ENCODE measurements at places on chromosomes 6 and 20.

DNA sequence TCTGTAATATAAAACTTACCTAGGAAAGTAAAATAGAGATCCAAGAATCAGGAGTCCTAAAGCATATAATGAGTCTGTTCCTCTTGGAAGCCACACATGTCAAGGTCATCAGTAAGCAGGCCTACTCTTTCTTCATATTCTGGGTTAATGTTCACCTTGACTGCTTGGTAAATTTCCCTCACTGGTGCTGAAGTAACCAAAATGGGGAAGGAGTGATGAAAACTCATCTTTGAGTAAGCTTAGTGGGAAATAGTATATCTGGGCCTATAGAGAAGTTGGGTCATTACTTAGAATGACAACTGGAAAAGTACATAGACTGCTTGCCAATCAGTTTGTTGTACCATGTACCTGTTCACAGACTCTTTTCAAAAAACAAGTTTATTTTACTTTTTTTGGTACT lies 6.6 kb downstream of the TSPYL4 start:
- DNase-seq = no peak

DNA sequence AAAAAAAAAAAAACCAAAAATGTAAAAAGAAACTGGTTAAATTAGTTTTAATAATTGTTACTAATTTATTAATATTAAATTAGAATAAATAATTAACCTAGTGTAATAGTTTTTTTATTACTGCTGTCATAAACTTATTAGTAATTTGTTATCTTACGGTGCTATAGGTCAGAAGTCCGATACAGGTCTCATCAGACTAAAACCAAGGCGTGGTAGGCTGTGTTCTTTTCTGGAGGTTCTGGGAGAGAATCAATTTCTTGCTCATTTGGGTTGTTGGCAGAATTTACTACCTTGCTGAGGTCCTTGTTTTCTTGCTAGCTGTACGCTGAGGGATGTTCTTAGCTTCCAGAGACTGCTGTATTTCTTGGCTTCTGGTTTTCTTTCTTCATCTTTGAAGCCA lies 85.9 kb upstream of the RNF24 start:
- no peak for DNase-seq

- no peak for DNase-seq
These were observed 154.9 kb upstream of the FERMT1 start for GRCh38 chr20:6277661-6278240.

DNA sequence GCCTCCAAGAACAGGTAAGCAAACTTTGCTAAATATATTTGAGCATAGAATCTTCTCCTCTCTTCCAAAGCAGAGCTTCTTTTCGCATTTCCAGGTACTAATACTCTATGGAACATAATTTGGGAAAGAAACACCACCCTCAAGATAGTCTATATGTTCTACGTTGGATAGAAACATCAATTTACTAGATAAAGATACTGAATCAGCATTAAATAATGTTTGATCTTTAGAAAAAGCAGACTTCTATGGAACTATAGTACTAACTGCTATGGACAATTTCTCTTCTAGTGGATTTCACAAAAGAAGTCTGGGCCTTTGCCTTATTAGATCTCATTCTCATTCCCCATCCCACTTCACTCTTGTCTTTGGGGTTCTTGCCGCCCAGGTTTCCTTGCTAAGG lies 103.0 kb downstream of the CDK19 start:
- DNase-seq = no peak

GRCh38 chr6:81304466-81304865 lies 448.0 kb downstream of the TENT5A start:
- no peak for DNase-seq

- DNase-seq = no peak
These were observed 78.6 kb upstream of the AKAP12 start for GRCh38 chr6:151160929-151161757.

- DNase-seq = no peak
These were observed 2.9 kb upstream of the MDGA1 start for GRCh38 chr6:37700620-37700973.

DNA sequence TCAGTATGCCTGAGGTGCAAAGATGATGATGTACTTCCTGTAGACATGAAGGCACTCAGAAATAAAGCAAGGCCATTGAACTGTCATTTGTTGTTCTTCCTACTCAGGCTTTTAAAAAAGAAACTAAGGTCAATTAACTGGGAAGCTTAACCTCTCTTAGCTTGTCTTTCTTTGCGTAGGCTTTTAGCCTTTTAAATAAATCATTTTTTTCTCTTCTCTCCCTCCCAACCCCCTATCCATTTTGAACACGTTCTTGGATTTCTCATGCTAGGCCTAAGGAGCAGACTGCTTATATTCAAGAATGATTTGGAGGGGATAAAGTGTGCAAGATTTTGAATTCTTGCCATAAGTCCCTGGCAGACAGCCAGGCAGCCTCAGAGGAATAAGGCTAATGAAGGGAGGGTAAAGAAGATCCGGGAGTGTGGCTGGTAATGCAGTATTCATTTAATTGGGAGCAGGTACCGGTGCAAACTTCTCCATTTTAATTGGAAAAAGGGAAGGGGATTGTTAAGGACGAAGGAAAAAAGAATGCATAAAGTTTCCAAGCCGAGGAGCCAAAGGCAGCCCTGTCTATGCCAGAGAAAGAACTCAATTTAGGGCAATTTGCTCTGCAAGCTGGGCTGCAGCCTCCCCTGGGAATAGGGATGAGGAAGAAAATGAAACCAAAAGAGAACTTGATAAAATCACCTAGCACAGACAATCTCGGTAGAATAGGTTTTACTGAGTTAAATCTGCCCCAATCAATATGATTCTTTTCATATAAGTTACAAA lies 343.8 kb upstream of the MMS22L start:
- DNase-seq = no peak

- DNase-seq = no peak
These were observed 215.4 kb downstream of the HDGFL1 start for GRCh38 chr6:22784601-22785410.

GRCh38 chr20:31517373-31517772 lies 3.1 kb downstream of the HM13 start:
- no peak for DNase-seq

GRCh38 chr6:11848852-11849731 lies 70.5 kb upstream of the ADTRP start:
- no peak for DNase-seq
